Large intestine (tissue), 12 donors: ENCODE measurements at places on chromosomes 1 and 21. TPM values are rescaled to one million over a fixed set of nuclear protein-coding genes. Genes with fewer than 3 reads are reported as not detected.

Gene C8A
- 0.34 TPM for polyA plus RNA-seq

- H3K27ac ChIP-seq = no peak overlapping the region
- no peaks in the 10 kb centered on the region for H3K27me3 ChIP-seq
- H3K4me1 ChIP-seq = peaks cover 3% of the 10 kb centered on the region
- H3K4me3 ChIP-seq = no peak overlapping the region
- H3K36me3 ChIP-seq = no peaks in the 10 kb centered on the region
These were observed 46.5 kb downstream of the ELK4 start for GRCh38 chr1:205585169-205585834.

DNA sequence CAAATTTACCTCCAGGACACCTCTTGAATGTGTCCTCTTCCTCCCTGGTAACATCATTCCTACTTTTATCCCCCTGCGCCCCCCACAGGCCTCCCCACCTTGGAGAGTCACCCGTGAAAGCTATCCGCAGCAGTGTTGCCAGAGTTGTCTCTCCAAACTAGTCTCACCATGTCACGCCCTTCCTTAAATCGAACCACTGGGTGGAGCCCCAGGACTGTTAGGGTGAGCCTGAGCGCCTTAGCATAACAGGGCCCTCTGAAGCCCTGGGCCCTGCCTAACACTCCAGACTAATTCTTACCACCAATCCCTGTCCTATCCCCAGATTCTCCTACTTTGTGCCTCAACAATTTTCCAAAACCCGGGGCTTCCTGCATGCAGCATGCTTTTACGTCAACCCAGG lies 35.0 kb downstream of the HSD3B2 start:
- no peaks in the 10 kb centered on the region for H3K27me3 ChIP-seq
- no peak for DNase-seq
- H3K4me3 ChIP-seq = no peak overlapping the region
- H3K4me1 ChIP-seq = peaks cover 39% of the 10 kb centered on the region
- H3K27ac ChIP-seq = no peak overlapping the region

Gene DCST1
- polyA plus RNA-seq = 0.88 TPM

GRCh38 chr1:208216062-208216461 lies 28.1 kb downstream of the PLXNA2 start:
- H3K27ac ChIP-seq = no peak overlapping the region
- no peak for DNase-seq
- H3K36me3 ChIP-seq = peaks cover 20% of the 10 kb centered on the region
- H3K4me3 ChIP-seq = no peak overlapping the region
- no peaks in the 10 kb centered on the region for H3K4me1 ChIP-seq
- H3K27me3 ChIP-seq = peaks cover 2% of the 10 kb centered on the region

DNA sequence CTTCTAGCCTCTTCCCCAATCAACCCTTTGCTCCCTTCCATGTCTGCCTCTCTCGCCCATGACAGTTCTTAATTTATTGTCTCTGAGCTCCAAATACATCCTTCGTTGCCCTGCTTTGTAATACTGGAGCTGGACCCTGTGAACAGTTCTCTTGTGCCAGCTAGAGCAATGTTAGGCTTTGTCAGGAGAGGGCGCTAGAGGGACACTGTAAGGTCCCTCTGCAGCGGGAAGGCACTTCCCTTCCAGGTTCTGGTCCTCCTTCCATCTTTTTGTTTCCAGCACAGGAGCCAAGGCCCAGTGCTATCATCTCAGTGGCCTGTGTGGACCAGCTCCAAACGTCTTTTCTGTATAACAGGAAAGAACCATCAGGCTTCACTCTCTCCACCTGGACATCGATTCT lies 95.9 kb downstream of the PTPRU start:
- no peak overlapping the region for H3K27ac ChIP-seq
- H3K4me1 ChIP-seq = no peaks in the 10 kb centered on the region
- no peak for DNase-seq
- peaks cover 25% of the 10 kb centered on the region for H3K27me3 ChIP-seq
- no peak overlapping the region for H3K4me3 ChIP-seq
- H3K36me3 ChIP-seq = no peaks in the 10 kb centered on the region

- no peaks in the 10 kb centered on the region for H3K27me3 ChIP-seq
- H3K36me3 ChIP-seq = no peaks in the 10 kb centered on the region
- H3K27ac ChIP-seq = no peak overlapping the region
- no peak for DNase-seq
- no peak overlapping the region for H3K4me3 ChIP-seq
These were observed 8.4 kb downstream of the ATP1A4 start for GRCh38 chr1:160159846-160160245.
